Omental fat pad (tissue), 4 donors: ENCODE measurements at places on chromosomes 7 and 10. TPM values are rescaled to one million over a fixed set of nuclear protein-coding genes. Genes with fewer than 3 reads are reported as not detected.

GRCh38 chr10:88332503-88333247 is 250.4 kb downstream of the RNLS start:
- no peak for DNase-seq

DNA sequence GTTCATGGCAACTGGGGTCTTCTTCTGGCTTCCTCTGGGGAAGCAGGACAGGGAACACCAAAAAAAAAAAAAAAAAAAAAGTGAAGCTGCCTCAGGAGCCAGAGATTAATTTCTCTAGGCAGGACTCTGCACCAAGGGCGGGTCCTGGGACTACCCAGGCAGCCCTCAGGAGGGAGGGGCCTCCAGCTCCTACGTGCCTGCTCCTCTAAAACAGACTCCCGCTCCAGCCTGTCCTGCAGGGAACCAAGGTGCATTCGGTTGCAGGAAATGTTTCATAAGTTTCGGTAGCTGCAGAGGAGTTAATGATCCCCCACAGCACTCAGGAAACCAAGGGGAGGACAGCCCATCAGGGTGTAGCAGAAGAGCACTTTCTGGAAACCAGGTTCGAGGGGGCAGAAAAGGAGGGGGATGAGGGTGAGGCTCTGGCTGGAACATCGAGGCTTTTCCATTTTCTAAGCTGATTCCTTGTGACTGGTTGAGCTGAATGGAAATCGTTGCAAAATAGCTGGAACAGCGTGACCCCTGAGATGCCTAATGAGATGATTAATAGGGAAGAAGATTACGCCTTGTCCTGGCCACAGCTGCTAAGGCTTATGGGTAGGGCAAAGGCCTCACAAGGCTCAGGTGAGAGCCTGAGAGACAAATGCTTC is 84.2 kb downstream of the STRA8 start:
- DNase-seq: no peak

DNA sequence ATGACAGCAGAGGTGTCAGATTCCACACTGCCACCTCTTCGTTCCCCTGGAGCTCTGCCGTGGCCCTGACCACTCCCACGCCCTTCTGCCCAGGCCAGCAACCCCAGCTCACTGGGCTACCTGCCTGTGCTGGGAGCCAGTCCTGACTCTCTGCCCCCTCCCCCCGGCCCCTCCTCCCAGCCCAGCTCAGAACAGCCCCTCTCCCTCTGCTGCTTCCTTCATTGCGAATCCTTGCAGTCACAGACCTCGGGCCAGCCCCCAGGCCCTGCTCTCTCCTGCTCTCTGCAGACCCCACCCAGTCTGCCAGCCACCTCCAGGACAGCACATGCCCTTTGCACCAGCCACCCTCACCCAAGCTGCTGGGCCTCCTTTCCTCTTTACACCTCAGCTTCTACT is 60.4 kb downstream of the TCERG1L start:
- no peak for DNase-seq

KEL gene
- total RNA-seq: 0.28 TPM

DNA sequence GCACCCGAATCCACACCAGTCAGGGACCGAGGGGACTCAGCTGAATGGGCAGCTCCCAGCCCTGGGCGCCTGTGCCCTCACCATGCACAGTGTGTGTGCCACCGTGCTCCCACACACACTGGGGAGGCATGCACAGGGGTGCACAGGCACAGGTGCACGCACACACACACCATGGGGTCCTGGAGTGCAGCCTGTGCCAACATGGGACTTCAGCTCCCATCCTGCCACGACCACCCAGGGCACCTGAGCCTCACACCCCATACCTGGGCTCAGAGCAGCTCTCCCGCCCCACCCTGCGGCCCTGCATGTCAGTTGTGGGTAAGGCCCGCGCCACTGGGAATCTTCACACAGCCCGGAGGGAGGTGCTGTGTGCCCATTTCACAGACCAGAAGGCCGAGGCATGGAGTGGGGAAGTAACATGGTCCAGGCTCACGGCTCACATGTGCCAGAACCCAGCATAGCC is 8.0 kb downstream of the ELFN1 start:
- no peak for DNase-seq

DNA sequence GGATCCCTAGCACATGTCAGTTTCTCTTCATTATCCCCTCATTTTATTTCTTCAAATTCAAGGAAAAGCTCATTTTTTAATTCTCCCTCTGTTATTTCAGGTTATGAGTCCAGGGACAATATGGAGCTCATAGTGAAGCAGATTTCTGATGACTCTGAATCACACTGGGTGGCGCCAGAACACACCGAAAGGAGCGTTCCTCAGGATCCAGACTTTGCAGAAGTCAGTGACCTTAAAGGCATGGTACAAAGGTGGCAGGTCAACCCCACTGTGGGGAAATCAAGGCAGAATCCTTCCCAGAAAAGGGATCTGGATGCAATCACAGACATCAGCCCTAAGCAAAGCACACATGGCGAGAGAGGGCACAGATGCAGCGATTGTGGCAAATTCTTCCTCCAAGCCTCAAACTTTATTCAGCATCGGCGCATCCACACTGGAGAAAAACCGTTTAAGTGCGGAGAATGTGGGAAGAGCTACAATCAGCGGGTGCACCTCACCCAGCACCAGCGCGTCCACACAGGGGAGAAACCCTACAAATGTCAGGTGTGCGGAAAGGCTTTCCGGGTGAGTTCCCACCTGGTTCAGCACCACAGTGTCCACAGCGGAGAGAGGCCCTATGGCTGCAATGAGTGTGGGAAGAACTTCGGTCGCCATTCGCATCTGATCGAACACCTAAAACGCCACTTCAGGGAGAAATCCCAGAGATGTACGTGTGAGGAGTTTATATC is 21.4 kb downstream of the ZKSCAN5 start:
- DNase-seq: no peak

- DNase-seq: no peak
These were observed 55.6 kb downstream of the ARHGAP22 start for GRCh38 chr10:48549236-48549635.

RRP12 gene
- total RNA-seq: 89.3 TPM

GRCh38 chr7:157554393-157555238 is 217.8 kb downstream of the DNAJB6 start:
- peak; percentile 16 for DNase-seq

GRCh38 chr10:132554991-132555647 is 17.5 kb downstream of the INPP5A start:
- no peak for DNase-seq

GRCh38 chr10:94107191-94107590 is 113.5 kb downstream of the PLCE1 start:
- no peak for DNase-seq

DNA sequence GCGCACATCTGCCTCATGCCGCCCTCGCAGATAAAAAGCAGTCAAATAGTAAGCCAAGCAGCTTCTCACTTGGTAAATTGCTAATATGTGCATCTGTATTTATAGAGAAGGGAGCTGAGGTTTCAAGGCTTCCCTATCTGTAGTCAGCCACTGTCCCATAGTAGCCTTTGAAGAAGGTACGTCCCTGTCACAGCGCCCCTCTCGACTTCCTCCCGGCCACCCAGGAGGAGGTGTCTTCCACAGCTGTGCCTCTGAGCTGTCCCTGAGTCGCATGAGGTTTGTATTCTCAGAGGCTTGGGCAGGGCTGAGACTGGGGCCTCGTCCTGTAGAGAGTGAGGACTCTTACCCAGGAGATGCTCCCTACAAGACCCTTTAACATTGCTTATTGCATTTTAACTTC is 49.0 kb downstream of the SPOCK2 start:
- DNase-seq: no peak

AMPH gene
- total RNA-seq: 15.9 TPM

MRLN gene
- total RNA-seq: not detected

- no peak for DNase-seq
These were observed 486.1 kb downstream of the SEMA3D start for GRCh38 chr7:84700563-84701370.

GRCh38 chr7:26863518-26864308 is 677 bp downstream of the SKAP2 start:
- DNase-seq: peak; percentile 24

GRCh38 chr7:92602352-92603088 is 12.3 kb upstream of the FAM133B start:
- DNase-seq: no peak

GRCh38 chr7:92988051-92988450 is 129.7 kb downstream of the SAMD9 start:
- no peak for DNase-seq

- no peak for DNase-seq
These were observed 20.2 kb downstream of the CHN2 start for GRCh38 chr7:29214816-29215215.

GRCh38 chr7:118059209-118059608 is 124.8 kb upstream of the LSM8 start:
- DNase-seq: no peak

- DNase-seq: no peak
These were observed 8.8 kb downstream of the MXI1 start for GRCh38 chr10:110216240-110216639.

DNA sequence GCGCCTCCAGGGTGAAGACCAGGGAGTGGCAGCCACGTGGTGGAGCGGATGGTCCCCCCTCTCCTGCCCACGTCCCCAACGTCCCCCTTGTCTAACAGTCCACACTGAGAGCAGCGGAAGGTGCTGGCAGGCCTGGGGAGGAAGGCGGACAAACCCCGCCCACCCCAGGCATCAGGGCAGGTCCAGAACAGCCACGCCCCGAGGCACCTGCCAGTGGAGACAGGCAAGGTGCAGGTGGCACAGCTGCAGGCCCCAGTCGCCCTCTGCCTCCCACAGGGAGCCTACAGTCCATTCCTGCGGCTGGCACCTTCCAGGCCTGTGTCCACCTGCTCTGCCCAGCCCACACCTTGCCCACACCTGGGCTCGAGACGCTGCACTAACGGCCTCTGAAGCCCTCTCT is 24.9 kb downstream of the CYP2W1 start:
- DNase-seq: no peak

GRCh38 chr7:32283546-32283945 is 206.6 kb downstream of the LSM5 start:
- no peak for DNase-seq

FZD8 gene
- total RNA-seq: 7.1 TPM

ICA1 gene
- 14.1 TPM for total RNA-seq

DNA sequence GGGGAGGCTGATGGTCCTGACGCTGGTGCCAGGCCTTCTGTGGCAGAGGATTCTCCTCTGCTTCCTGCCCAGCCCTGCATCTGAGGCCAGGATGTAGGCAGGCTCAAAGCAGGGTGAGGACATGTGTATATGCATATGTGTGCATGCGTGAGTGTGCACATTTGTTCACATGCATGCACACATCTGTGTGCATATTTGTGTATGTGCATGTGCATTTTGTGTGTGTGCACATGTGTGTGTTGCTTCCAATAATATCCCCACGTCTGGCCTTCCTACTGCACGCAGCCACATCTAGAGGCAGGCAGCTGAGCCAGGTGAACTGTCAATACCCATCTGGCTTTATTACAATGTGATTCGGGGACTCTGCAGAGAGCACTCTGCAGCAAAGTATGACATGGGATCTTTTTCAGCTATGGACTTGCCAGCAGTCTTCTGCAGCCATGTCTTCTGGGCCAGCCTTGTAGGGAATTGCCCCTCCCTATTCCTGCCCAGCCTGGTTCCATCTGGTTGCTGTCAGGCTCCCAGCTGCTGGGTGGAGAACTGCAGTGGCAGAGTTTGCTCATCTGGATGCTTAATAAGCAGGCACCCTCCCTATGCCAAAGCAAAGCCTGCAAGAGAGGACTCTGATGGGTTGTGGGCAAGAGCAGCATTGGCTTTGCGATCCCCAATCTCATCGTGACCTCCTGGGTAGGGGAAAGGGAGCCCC is 140.7 kb downstream of the PFKFB3 start:
- DNase-seq: no peak

GRCh38 chr7:1297017-1297960 is 64.6 kb downstream of the UNCX start:
- no peak for DNase-seq

GRCh38 chr7:5657901-5658300 is 123.6 kb downstream of the RNF216 start:
- no peak for DNase-seq

- no peak for DNase-seq
These were observed 23.5 kb downstream of the DDX50 start for GRCh38 chr10:68924593-68924992.

- DNase-seq: no peak
These were observed 516.5 kb upstream of the ANKRD30A start for GRCh38 chr10:36608866-36609265.

SPDYE9 gene
- not detected for total RNA-seq

GRCh38 chr10:5575482-5576153 is 50.9 kb downstream of the CALML3 start:
- no peak for DNase-seq

GRCh38 chr7:25759748-25760147 is 392.2 kb upstream of the NFE2L3 start:
- no peak for DNase-seq

DNA sequence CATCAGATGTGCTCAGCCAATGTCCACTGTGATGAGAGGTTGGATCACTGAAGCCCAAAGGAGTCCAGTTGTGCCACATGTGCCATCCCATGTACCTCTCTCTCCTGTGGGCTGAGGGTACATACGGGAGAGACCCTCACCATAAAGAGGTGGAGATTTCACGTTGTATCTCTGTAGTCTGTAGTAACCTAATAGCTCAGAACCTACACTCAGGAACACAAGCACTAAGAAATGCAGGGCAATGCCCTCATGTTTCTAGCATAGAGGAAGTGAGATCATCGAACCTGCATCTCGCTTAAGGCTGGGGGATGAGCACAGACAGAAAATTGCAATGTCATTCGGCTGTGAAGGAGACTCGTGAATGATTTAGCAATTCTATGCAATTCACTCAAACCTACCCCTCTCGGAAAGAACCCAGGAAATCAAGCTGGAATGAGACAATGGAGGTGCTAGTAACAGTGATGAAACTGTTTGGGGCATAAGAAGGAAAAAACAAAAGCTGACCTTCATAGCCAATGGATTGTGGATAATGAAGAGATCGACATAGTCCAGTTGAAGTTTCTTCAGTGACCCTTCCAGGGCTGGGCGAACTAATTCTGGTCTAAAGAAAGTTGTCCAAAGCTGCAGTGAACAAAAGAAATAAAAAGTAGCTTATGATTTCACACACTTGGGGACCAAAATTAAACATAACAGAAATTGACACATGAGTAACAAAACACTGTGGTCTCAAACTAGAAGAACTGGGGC is 80.3 kb upstream of the UCN3 start:
- no peak for DNase-seq

- no peak for DNase-seq
These were observed 20.3 kb downstream of the ELAPOR2 start for GRCh38 chr7:87038993-87039690.

DNA sequence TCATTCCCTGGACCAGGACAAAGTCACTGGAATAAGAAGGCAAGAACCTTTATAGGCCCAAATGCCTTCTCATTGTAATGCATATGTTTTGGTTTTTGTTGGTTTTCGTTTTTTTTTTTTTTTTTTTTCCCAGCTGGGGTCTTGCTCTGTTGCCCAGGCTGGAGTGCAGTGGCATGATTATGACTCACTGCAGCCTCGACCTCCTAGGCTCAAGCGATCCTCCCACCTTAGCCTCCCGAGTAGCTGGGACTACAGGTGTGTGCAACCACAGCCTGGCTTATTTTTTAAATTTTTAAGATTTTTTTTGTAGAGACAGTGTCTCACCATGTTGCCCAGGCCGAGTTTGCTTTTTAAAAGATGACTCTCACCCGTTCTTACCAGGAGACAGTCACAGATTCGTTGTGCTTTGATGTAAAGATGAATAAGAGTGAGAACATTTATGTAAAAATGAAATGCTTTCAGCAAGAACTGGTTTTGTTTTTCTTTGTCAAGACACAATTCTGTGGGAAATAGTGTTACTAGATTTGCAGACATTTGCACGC is 7.6 kb downstream of the IQCE start:
- DNase-seq: no peak

- no peak for DNase-seq
These were observed 43.7 kb downstream of the PFKP start for GRCh38 chr10:3110782-3111620.

ASB10 gene
- not detected for total RNA-seq
